Upper lobe of right lung (tissue), 1 donor: ENCODE measurements at places on chromosomes 11 and 22. TPM values are rescaled to one million over a fixed set of nuclear protein-coding genes. Genes with fewer than 3 reads are reported as not detected.
A peak's percentile ranks its signal among the peaks of the same experiment; 100 is the strongest.

DNA sequence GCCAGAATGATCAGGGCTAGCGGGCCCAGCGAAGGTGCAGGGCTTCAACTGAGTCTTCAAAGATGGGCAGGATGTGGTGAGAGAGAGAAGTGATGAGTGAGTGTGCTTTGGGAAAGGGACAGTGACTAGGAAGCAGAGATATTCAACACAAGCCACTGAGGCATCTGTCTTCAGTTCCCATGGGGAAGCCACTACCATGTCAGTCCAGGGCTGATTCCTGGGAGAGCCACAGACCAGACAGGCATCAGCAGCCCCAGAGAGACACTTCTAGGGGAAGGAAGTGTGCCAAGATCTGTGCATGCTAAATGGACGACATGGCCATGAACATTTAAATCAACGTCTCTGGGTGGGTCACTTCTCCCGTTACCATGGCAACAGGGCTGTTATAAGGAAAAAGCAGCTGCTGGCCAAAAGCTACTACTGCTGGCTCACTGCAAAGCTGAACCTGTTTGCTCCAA, 28.5 kb downstream of the P4HA3 start:
- H3K4me3 ChIP-seq, result no peak overlapping the region
- peaks cover 3% of the 10 kb centered on the region for H3K4me1 ChIP-seq
- no peak for DNase-seq
- H3K27ac ChIP-seq, result no peak overlapping the region
- no peaks in the 10 kb centered on the region for H3K27me3 ChIP-seq

DNA sequence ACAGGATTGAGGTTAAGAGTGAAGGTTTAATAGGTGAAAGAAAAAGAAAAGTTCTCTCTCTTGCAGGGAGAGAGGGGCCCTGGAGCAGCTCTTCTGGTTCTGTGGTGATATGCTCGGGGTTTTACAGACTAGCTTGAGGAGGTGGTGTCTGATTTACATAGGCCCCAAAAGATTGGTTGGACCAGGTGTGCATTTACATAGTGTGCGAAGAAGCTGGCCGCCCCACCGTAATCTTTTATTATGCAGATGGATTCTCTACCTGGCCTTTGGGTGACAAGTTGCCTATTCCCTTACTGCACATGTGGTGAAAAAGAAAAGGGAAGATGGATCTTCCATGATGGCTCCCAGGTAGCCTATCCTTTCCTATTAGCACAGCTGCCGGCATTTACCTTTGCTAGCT, 219.9 kb upstream of the GRIA4 start:
- no peaks in the 10 kb centered on the region for H3K27me3 ChIP-seq
- no peaks in the 10 kb centered on the region for H3K4me1 ChIP-seq
- DNase-seq, result no peak
- H3K4me3 ChIP-seq, result no peak overlapping the region

DNA sequence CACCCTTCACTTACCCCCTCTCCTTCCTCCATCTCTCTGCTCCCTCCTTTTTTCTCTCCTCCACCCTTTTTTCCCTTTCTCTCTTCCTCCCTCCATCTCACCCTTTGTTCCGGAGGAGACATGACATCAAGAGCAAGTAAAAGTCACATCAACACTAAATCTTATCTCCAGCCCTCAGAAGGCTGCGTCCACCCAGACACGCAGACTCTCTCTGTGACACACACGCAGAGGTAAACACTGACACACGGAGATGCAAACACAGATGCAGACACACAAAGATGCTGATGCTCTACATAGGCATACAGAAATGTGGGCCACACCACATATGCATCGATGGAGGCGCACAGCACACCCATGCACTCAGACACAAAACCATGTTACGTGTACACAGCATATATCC, 27.0 kb downstream of the NRXN2 start:
- H3K4me1 ChIP-seq, result no peaks in the 10 kb centered on the region
- no peaks in the 10 kb centered on the region for H3K36me3 ChIP-seq
- H3K27me3 ChIP-seq, result peaks cover 25% of the 10 kb centered on the region
- H3K27ac ChIP-seq, result no peak overlapping the region
- DNase-seq, result peak; percentile 19

DNA sequence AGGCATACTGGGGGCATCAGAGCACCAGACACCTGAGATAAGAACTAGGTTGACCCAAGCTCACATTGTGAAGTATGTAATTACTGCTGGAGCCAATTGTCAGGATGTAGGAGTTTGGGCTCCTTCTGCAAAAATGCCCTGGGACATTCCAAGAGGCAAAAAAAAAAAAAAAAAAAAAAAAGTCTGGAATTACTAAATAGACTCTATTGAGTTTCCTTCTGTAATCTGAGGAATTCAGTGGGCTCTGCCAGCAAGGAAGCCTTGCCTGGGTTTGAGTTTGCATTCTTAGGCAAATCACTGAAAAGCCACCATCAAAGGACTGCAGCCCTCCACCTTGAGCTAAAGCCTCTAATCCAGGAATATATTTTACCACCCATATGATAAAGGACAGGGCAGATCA, 8.0 kb upstream of the CAVIN3 start:
- H3K4me3 ChIP-seq, result no peak overlapping the region
- H3K27ac ChIP-seq, result no peak overlapping the region
- no peaks in the 10 kb centered on the region for H3K36me3 ChIP-seq
- peaks cover 6% of the 10 kb centered on the region for H3K4me1 ChIP-seq

- H3K36me3 ChIP-seq, result no peaks in the 10 kb centered on the region
- no peak for DNase-seq
- H3K27me3 ChIP-seq, result no peaks in the 10 kb centered on the region
- no peak overlapping the region for H3K4me3 ChIP-seq
Measured at GRCh38 chr22:25650833-25651232, 86.4 kb downstream of the GRK3 start.

DNA sequence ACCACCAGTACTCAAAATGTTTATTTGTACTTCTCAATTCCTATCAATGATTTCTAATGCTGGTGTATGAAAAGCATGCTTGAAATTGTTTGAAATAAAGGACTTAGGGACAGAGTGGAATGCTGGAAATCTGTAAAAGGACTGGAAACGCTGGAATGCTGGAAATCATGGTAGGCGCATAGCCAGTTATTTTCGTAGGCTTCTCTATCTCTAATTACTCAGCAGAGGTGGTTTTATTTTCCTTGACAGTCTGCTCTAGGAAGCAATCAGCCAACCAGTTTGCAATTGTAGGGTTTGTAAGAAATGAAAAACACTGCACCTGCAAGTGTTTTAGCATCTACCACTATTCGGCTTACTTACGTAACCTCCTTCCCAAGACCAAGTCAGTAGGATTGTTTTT, 788 bp downstream of the LIN7C start:
- peak overlapping the region; percentile 94 for H3K27ac ChIP-seq
- peaks cover 27% of the 10 kb centered on the region for H3K4me1 ChIP-seq
- DNase-seq, result no peak
- peak overlapping the region; percentile 97 for H3K4me3 ChIP-seq

- H3K4me3 ChIP-seq, result no peak overlapping the region
- H3K27ac ChIP-seq, result no peak overlapping the region
- H3K4me1 ChIP-seq, result no peaks in the 10 kb centered on the region
- no peak for DNase-seq
Measured at GRCh38 chr11:63745304-63746170, 23.0 kb downstream of the ZFTA start.

GRCh38 chr11:2736577-2737225, 36.9 kb upstream of the KCNQ1OT1 start:
- H3K4me1 ChIP-seq, result peaks cover 3% of the 10 kb centered on the region
- H3K27me3 ChIP-seq, result no peaks in the 10 kb centered on the region
- H3K36me3 ChIP-seq, result no peaks in the 10 kb centered on the region
- no peak overlapping the region for H3K27ac ChIP-seq
- no peak overlapping the region for H3K4me3 ChIP-seq
- DNase-seq, result no peak

DNA sequence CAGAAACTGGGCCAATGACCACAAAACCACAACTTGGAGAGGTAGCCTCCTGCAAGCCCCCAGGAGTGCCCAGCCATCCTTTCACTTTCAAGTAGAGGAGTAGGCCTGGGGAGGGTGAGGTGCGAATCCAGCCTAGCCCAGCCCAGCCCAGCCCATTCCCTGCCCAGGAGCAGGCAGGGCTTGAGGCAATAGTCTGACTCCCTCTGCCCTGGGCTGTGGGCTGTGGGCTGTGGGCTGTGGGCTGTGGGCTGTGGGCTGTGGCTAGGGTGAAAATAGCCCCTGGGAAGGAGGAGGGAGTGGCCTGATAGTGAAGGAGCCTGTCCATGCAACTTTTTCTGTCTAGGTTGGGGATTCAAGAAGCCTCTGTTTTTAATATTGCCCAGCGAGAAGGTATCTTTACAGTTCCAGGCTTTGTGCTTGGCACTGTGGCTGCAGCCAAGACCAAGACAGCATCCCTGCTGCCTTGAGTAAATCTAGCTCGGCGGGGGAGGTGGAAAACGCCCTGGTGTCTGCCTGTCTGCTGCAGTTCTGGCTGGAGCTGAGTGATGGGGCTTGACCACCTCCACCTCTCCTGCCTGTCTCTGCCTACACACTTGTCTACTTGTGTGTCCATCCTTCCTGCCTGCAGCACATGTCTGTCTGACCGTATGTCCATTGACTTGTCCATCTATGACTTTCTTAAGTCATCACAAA, 40.7 kb downstream of the LMO1 start:
- H3K4me1 ChIP-seq, result no peaks in the 10 kb centered on the region
- H3K27me3 ChIP-seq, result no peaks in the 10 kb centered on the region
- peak; percentile 49 for DNase-seq
- no peak overlapping the region for H3K4me3 ChIP-seq

GRCh38 chr11:115819014-115819413, 314.8 kb upstream of the CADM1 start:
- no peak overlapping the region for H3K4me3 ChIP-seq
- no peaks in the 10 kb centered on the region for H3K27me3 ChIP-seq
- H3K36me3 ChIP-seq, result no peaks in the 10 kb centered on the region

DNA sequence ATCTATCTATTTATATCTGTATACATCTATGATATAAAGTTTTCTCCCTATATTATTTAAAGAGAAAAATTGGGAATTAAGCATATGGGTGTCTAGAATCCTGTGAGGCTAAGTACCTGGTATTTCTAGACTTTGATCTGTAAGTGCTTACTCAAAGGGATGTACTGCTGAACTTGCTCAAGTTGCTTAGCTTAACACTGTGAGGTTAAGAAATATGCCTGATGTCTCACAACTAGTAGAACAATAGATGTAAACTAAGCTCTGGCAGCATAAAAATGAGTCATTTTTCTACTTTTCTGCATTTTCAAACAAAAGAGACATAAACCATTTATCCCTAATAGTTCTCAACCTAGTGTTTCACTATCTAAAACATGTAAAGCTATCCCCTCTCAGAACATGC, 744.4 kb upstream of the ANO3 start:
- no peak overlapping the region for H3K4me3 ChIP-seq
- H3K36me3 ChIP-seq, result no peaks in the 10 kb centered on the region
- H3K27me3 ChIP-seq, result no peaks in the 10 kb centered on the region
- DNase-seq, result no peak

- H3K27me3 ChIP-seq, result no peaks in the 10 kb centered on the region
- no peaks in the 10 kb centered on the region for H3K36me3 ChIP-seq
- peaks cover 50% of the 10 kb centered on the region for H3K4me1 ChIP-seq
- no peak for DNase-seq
- no peak overlapping the region for H3K4me3 ChIP-seq
- H3K27ac ChIP-seq, result no peak overlapping the region
Measured at GRCh38 chr11:35085531-35086165, 53.3 kb upstream of the CD44 start.

The DLAT gene
- 29.2 TPM for total RNA-seq

The ART1 gene
- 0.29 TPM for total RNA-seq

The SLC5A12 gene
- not detected for total RNA-seq

The NRIP3 gene
- 1.3 TPM for total RNA-seq
